HT1080 (cell line): ENCODE measurements at places on chromosomes 3 and 15.

DNA sequence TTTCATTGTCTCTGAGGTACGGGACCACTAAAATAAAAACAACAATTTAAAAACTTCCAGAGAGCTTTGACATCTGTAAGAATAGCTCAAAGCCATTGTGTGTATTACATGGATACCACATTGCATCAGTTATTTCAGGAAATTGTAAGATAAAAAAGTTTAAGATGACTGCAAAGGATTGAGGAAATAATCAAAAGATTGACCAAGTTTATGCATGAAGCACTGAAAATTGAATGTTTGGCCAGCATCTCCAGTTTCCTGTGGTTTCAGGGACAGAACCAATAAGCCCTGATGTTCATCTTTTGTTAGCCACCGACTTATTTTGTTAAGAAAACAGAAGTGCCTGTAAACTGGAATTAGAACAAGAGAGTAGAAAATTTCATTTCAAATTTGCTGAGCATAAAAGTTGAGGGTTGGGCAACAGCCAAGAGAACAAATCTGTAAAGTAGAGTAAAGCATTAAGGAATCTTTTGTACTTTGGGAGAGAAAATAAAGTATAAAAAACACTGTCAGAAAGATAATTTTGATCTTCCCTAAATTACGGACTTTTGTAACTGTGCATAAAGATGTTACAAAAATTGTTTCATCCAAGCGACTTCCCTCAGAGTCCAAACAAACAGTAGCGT is 211.5 kb upstream of the P2RY1 start:
- DNase-seq = no peak

- DNase-seq = peak; percentile 11
Measured at GRCh38 chr3:132342183-132342582, 25.0 kb downstream of the ACP3 start.

- no peak for DNase-seq
Measured at GRCh38 chr3:102089239-102089638, 239.9 kb downstream of the NFKBIZ start.

DNA sequence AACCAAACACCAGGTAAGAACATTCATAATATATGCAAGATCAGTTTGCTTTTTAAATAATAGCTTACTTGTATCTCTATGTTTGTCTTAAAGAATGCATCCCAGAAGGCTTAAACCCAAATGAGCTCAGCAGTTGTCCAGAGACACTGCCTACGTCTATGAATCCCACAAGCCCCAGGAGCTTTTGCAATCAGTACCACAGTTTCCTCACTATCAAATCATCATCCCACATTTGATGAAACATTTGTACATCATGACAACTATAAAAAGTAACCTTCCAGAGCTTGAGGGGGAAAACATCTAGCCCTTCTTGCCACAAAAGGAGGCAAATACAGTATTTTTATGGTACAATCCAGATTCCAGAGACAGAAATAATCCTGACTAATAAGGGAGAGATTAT is 63.7 kb downstream of the ATP8B4 start:
- DNase-seq = peak; percentile 3

- DNase-seq = no peak
Measured at GRCh38 chr3:133607816-133608215, 34.3 kb downstream of the CDV3 start.

- DNase-seq = no peak
Measured at GRCh38 chr15:57656434-57656833, 50.1 kb upstream of the POLR2M start.

- DNase-seq = peak; percentile 49
Measured at GRCh38 chr3:185823078-185824044, 1.5 kb downstream of the IGF2BP2 start.

DNA sequence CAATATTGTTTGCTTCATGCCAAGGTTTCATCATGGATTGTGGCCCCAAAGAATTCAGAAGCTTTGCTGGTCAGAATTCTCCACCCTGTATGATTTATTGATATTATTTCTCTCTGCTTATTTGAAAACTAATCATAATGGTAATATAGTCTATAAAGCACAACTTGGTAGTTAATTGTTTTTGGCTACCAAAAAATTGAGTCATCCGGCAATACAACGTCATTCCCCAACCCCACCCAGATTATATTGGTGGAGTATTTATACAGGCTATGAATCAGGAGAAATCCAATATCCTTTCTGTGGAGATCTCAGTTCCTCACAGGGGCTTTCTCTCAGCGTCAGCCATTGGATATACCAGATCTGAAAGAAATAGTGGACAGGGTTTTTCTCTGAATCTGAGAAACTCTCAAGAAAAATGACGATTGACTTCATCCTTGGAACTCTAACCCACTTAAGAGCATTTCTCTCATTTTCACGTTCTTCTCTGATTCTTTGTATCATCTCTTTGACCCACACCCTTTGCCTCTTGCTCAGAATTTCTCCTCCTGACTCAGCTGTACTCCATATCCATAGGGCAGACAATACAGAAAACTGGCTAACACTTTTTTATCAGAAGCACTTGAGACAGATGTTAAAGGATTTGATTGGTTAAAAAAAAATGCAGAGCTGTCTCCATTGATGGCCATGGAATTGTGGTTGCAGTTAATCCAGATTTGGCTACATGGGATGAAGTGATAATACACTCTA is 1055.8 kb upstream of the CADM2 start:
- DNase-seq = peak; percentile 20

- DNase-seq = peak; percentile 65
Measured at GRCh38 chr15:74535388-74536084, 5.5 kb upstream of the ARID3B start.
